CD4-positive, alpha-beta T cell (primary cell): ENCODE measurements at places on chromosomes 13 and 19. TPM values are rescaled to one million over a fixed set of nuclear protein-coding genes. Genes with fewer than 3 reads are reported as not detected.

The PLEKHA4 gene
- 2.7 TPM for total RNA-seq

The ICAM4 gene
- 0.70 TPM for total RNA-seq

The KIR2DL1 gene
- total RNA-seq = not detected

The CEACAM20 gene
- total RNA-seq = not detected

- DNase-seq = no peak
These were observed 571.2 kb upstream of the KLF12 start for GRCh38 chr13:74705438-74705837.

DNA sequence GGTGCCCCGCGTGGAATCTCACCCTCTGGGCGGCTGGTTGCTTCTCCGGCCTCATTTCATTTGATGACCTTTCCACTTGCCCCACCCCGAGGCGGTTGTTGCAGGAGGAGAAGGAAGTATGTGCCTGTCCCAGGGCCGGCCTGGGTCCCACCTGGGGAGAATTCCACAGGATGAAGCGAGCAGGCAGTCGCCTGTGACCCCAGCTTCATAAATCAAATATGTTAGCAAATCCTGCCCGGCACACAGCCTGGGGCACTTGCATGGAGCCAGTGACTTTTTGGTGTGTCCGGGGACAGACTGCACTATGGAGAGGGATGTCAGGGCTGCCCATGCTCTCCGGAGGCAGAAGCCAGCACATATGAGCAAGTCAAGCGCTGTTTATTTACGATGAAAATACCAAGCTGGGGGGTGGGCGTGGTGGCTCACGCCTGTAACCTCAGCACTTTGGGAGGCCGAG is 19.7 kb upstream of the ZBTB7A start:
- DNase-seq = no peak

DNA sequence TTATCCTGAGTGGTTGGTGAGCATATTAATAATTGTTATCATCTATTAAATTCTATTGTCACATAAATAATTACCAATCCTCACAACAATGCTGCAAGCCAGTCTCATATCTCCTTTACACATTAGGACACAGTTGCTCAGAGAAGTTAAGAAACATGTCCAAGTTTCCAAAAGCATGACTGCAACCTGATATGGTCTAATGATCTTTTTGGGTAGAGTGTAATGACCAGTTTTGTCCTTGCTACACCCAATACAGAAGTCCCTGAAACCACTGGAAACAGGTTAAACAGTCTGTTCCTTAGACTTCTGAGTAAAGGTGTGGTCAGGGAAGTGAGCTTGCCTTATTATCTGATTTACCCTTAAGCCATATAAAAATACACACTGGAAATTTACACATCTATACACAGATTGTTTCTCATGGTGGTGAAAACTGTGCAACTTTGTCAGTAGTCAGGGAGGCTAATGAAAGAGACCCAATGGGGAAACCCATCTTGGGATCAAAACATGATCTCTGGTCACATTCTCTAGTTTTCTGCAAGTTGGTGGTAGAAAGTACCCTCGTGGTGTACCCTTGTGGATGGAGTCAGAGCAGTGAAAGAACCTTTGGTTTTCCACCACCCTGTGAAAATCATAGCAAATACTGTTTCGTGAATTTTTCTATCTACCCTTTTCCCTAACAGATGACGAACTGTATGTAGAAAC is 146.0 kb upstream of the KLF12 start:
- no peak for DNase-seq

DNA sequence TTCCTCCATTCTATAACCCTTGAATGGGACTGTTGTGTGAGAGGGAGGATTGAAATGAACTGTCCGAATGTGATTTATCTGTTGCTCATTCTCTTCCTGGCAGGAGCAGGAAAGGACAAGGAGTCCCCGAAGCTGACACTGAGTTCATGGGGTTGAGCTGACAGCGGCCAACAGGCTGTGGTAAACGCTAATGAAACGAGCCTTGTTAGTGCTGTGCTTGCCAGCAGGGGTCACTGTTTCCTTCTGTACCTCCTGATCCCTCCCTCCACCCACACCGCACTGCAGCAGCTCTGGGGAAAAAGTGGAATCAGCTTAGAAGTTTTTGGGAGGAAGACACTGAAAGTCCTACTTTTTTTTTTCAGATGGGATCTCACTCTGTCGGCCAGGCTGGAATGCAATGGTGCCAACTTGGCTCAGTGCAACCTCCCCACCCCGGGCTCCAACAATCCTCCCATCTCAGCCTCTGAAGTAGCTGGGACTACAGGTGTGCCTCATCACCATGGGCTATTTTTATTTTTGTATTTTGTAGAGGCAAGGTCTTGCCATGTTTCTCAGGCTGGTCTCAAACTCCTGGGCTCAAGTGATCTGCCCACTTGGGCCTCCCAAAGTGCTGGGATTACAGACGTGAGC is 6.7 kb upstream of the ZNF761 start:
- DNase-seq = peak; percentile 58

GRCh38 chr13:108777421-108778420 is 148.3 kb downstream of the MYO16 start:
- DNase-seq = no peak

DNA sequence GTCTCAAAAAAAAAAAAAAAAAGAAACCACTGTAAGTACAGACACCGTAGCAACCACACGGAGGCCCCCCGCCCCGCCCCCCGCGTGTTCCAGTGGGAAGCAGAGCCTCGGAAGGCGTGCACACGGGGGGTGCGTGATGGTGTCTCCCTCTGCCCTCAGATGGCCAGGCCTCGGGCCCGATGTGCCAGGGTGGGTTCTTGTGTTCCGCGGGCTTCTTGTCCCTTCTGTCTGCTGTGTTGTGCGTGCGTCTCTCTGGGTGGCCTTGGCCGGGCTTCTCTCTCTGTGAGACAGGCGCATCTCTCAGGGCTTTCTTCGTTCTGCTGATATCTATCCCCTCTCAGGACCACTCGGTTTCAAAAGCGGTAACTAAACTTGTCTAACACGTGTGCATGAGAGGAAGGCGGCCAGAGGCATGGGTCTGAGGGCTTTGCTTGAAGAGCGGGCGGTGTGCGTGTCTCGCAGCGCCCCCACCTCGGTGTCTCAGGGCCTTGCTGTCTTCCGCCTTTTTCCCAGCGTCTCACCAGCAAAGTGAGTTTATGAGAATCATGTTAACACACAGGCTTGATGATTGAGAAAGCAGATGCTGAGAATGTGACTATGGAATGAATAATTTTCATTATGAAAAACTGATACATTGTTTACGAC is 12.6 kb downstream of the ATP11A start:
- no peak for DNase-seq
